ENCODE measurements at places on chromosomes 12 and 14.
A peak's percentile ranks its signal among the peaks of the same experiment; 100 is the strongest.

GRCh38 chr12:53997204-53998109 lies 2.5 kb upstream of the HOXC9 start:
- DNase-seq = no peak

- peak; percentile 4 for DNase-seq
These were observed 557.3 kb upstream of the MIS18BP1 start for GRCh38 chr14:45810152-45810872.

GRCh38 chr12:97435153-97435552 lies 27.5 kb upstream of the RMST start:
- no peak for DNase-seq

DNA sequence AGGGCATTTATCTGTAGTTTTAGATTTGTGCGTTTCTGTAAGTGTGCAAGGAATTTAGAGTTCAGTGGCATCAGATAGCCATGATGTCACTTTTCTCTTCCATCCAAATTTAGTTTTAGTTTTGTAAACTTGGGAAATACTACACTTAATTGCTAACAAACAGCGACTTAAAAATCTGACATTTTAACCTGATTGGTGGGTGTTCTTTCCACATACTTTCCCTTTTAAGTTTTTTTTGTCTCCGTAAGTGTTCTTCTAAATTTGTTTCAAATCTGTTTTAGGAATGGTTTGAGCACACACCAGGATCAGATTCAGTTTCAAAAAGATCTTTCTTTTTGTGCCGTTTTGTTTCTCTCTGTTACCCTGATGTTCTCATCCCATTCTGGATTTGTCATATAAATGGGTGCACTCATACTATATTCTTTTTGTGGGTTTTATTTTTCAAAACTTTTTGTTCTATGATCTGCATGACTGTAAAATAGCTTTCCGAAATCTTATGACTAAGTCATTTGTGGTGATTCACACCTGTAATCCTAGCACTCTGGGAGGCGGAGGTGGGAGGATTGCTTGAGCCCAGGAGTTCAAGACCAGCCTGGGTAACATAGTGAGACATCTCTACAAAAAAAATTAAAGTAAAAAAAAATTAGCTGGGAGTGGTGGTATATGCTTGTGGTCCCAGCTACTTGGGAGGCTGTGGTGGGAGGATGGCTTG lies 58.9 kb downstream of the FBXO34 start:
- no peak for DNase-seq

- peak; percentile 42 for DNase-seq
These were observed 66.0 kb downstream of the DENND5B start for GRCh38 chr12:31524791-31525495.

- no peak for DNase-seq
These were observed 171.6 kb downstream of the ITPR2 start for GRCh38 chr12:26661399-26661798.

All from NAMALWA (cell line).